ENCODE measurements at places on chromosomes 11 and 22.
A peak's percentile ranks its signal among the peaks of the same experiment; 100 is the strongest.

GRCh38 chr11:35174666-35175065 lies 35.7 kb downstream of the CD44 start:
- DNase-seq: no peak

- peak; percentile 64 for DNase-seq
Observed at GRCh38 chr11:32108576-32108975, 17.7 kb downstream of the RCN1 start.

DNA sequence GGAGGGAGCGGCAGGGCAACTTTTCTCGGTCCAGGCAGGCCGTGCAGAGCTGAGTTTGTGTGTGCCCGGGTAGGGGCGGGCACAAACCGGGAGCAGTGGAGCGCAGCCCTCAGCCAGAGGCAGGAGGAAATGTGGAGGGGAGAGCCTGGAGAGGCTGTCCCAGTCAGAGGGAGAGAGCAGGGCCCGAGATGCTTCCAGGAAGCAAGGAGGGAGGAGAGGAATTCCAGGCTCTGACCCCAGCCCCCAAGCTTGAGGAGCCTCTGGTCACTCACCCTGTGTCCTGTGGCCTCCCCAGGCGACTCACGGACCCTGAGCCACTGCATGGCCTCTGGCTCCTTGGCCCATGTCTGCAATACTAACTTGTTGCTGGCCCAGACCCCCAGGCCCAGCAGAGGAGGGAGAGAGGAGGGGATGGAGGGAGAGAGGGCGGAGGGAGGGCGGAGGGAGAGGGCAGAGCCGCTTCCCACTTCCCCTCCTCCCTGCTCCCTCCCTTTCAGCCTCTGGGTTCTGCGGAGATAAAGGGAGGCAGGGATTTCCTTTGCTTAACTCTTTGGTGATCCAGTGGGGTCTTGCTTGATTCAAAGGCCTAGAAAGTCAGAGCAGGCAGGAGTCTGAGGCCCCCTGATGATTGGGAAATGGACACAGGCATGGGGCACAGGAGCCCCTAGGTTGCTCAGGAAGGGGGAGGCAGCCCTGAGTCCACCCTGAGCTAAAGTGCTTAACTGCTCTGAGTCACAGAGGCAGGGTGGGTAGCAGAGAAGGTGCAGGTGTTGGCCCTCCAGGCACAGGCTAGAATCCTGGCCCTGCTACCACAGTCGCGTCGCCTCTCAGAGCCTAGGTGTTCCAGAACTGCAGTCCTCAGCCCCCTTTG lies at the start of gene C1QTNF6:
Gene C1QTNF6, minus strand, starts transcription at position 357 of the 871 bp plus-strand sequence. Its CDS starts 34 bp downstream, at position 323.
- DNase-seq: no peak

- no peak for DNase-seq
Observed at GRCh38 chr22:39658367-39658766, 87.8 kb downstream of the CACNA1I start.

- no peak for DNase-seq
Observed at GRCh38 chr22:50269573-50269969, 609 bp downstream of the MAPK11 start.

- DNase-seq: no peak
Observed at GRCh38 chr11:1034456-1035295, 1.8 kb downstream of the MUC6 start.

GRCh38 chr22:41831383-41831782 lies 1.5 kb upstream of the SREBF2 start:
- peak; percentile 55 for DNase-seq

- no peak for DNase-seq
Observed at GRCh38 chr11:19560156-19560555, 152.5 kb upstream of the NAV2 start.

DNA sequence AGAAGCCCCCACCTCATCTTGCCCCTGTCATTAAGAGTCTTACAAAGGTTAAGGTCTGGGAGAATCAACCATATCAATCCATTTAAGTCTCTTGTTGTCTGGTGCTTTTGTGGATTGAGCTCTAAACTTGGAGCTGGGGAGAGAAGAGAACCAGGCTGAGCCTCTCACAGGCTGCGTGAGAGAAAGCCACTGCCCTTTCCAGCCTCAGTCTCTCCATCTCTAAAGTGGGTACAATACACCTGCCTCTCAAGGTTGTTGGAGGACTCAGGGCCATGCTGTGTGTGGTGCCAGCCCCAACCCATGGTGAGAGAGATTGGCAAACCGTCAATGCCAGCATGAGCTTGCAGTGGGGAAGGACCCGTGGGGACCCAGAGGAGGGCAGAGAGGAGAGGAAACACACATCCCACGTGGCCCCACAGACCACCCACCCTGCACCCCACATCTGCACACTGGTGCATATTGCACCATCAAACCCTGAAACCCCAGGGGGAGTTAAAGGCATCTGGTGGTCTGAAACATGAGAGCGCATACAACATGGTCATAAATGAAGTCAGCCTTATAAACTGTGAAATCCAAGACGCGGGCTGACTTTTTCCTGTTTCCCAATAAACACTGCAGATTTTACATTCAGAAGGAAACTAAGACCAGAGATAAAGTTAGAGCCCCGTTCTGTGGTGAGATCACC lies 27.5 kb upstream of the FBLN1 start:
- DNase-seq: no peak

- DNase-seq: no peak
Observed at GRCh38 chr11:44595006-44595405, 29.5 kb downstream of the CD82 start.

GRCh38 chr11:126257764-126258163 lies 10.9 kb downstream of the SRPRA start:
- DNase-seq: no peak

DNA sequence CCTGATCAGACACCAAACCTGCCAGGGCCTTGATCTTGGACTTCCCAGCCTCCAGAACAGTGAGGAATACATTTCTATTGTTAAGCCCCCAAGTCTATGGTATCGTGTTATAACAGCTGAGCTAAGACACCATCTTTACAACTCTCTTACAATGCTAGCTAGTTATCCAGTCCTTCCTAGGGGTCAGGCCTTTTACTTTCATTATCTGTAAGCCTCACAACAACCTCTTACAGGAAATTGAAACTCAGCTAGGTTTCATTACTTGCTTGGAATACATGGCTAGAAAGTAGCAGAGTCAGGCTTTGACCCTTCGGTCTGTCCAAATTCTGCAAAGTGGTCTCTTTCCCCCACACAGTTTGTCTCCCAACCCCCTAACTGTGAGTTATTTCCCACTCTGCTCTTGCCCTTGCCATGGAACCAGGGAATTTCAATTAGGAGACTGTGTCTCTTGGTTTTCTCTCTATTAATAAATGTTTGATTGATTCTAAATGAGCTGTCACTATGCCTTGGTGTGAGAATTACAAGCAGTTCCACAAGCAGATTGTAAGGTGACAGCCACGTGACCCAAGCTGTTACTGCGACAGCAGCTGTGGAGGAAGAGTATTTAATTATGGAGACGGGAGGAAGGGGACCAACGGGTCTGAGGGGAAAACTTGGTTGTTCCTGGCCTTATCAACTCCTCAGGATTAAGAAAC lies 38.4 kb upstream of the CLMP start:
- peak; percentile 20 for DNase-seq

GRCh38 chr11:105670811-105671210 lies 60.9 kb downstream of the GRIA4 start:
- DNase-seq: no peak

All from inflammatory macrophage treated with lipopolysaccharide for 1 hour (primary cell).